CD4-positive, alpha-beta T cell treated with Interleukin-10 for 1 hour (primary cell): ENCODE measurements at places on chromosomes 5 and 9.

DNA sequence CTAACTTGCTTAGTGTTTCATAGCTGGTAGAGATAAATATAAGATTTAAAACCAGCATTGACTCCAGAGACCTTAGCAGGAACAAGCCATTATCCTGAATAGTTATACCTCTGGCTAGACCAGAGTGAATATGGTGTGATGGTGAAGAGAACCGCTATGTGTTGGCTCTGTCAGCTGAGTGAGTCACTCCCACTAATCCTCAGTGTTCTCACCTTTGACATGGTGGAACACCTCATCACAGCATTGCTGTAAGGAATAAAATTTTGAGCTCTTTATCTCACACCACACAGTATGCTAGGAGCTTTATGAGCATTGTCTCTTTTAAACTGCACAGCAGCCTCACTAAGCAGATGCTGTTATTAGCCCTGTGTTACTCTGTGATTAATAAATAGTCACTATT lies 90.7 kb upstream of the DHFR start:
- DNase-seq: no peak

DNA sequence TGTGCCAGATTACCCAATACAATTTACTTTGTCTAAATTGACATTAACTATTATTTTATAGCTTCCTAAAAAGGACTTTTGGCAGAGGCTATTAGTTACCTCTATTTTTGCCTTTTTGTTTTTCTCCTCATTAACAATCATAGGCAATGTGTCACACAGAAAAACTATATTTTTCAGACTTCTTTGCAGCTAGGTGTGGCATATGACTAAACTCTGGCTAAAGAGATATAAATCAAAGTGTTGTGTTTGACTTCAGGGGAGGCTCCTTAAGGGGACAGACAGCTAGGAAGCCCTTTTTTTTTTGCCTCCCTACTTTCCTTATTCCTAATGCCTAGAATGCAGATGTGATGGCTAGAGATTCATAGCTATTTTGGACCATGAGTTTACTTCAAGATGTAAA lies 19.7 kb upstream of the GCNT4 start:
- no peak for DNase-seq

DNA sequence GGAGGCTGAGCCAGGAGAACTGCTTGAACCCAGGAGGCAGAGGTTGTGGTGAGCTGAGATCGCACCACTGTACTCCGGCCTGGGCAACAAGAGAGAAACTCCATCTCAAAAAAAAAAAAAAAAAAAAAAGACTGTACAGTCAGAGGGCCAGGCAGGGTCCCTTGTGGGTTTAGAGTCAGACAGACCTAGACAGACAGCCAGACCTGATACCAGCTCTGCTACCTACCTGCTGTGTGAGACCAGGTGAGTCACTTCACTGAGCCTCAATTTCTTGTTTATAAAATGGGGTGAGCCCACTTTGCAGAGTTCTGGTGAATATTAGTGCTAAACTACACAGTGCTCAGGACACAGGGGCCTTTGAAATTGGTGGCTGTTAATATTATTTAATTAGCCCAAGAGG lies 19.7 kb downstream of the TRIM14 start:
- no peak for DNase-seq

DNA sequence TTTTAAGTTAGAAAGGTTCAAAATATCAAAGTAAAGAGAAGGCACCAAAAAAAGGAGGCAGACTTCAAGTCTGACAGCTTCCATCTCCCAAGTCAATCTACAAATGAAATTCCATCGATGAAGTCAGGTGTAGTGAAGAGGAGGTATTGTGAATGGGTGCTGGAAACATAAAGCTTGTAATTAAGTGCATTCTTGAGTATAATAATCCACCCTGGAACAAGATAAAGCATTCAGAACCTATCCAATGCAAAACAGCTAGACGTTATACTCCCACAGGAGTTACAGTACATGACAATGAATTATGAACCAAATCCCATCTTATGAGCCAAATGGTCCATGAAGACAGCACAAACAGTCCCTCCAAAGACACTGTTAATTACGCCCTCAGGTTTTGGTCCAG lies 22.3 kb downstream of the BNC2 start:
- DNase-seq: no peak

DNA sequence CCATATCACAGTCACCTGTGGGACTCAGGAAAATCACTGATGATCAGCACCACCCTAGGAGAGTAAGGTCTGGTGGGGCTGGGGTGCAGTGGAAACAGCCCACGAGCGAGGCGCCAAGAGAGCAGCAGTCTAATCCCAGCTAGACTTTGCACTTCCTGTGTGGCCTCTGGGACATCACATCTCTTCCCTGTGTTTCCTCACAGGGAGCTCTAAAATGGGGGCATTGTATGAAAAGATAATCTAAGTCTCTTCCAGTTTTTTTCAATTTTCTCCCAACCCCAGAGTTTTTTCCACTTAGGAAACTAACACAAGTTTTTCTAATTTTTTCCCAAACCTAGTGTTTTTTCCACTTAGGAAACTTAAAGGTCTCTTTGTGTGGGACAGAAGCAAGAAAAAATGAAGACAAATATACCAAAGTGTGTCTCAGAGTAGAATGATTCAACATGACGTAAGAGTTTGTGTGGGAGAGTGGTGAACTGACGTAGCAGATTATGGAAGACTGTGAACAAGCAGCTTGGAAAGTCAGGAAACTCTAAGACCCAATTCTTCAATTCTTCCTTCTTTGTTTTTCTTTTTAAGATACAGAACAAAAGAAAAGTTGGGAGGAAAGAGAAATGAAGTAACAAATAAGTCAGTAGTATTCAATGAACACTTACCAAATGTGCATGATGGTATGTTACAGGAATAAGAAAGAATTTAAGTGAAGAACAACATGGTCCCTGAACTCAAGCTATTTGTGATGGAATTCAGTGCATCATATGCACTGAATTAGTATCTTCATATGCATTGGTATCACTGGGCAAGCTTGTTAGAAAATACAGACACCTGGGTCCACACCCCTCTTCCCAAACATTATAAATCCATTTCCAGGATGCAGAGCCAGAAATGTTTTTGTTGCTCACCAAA lies 51.3 kb downstream of the LHFPL2 start:
- DNase-seq: no peak
